ENCODE measurements at places on chromosomes 1 and 21.

- no peak for DNase-seq
Observed at GRCh38 chr1:164101802-164102201, 457.2 kb upstream of the PBX1 start.

GRCh38 chr1:114690148-114690547 is 5.2 kb downstream of the AMPD1 start:
- no peak for DNase-seq

- peak; percentile 77 for DNase-seq
Observed at GRCh38 chr1:198970916-198971315, 332.1 kb downstream of the PTPRC start.

- no peak for DNase-seq
Observed at GRCh38 chr1:87333692-87334347, 5.1 kb downstream of the LMO4 start.

DNA sequence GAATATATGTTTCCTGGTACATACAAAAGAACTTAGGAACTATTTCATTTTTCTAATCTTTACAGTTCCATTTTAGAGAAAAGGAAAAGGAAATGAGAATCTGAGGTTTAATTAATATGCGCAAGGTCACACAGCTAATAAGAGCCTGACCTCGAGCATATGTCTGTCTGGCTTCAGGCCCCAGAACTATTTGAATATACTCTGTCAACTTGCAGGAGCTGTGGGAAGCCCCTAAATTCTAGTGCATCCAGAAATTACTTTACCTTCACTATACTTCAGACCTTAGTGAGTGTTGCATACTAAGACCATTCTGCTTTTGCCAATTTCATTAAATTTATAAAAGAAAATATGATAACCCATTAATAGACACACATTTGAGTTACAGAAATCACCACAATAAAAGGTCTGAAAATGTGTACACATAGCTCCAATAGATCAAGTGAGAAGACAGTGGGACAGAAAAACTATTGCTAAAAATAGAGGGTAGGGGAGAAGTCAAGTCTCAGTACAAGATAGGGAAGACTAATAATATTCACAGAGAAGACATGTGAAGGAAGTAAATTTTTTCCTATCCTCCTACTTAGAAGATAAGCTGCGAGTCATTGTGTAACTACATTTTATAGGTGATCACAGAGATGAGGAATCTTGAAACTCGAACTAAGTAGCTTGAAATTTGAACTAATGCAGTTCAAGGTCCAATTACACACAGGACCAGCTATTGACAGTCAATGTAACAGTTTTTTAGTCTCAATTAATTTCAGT is 3.8 kb downstream of the RGS13 start:
- peak; percentile 84 for DNase-seq

GRCh38 chr1:44805311-44806024 is 1.7 kb downstream of the DYNLT4 start:
- no peak for DNase-seq

- no peak for DNase-seq
Observed at GRCh38 chr1:227887697-227888403, 59.9 kb downstream of the WNT9A start.

DNA sequence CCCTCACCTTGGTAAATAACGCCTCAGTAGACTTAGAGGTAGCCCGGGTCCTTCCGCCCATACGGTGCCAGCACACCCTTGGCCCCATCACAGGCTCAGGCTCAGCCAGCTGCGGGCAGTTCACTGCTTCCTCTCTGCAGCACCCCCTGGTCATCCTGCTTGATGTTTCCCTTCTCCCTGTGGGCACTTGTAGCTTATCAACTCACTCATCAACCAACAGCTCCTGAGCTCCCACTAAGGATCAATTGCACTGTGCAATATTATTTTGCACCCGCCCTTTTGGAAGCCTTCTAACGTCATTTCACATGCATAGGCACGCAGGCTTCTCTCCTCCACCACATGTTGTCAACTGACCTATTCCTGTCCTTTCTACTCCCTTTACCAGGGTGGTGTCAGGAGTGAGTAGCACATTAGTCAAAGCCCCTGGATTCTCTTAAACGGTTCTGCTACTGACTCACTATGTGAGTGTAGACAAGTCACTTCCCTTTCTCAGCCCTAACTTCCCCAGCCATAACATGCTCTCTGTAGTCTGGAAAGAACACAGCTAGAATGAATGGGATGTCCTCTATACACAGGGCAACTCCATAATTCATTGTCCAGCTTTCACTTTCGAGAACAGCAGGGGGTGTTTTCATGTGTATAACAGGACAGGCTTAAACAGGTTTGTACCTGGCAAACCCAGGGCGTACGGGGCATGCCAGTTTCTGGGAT is 47.1 kb upstream of the IRF2BP2 start:
- peak; percentile 97 for DNase-seq
